Right lobe of liver (tissue), 6 donors: ENCODE measurements at places on chromosomes 2 and 18. TPM values are rescaled to one million over a fixed set of nuclear protein-coding genes. Genes with fewer than 3 reads are reported as not detected.

- no peaks in the 10 kb centered on the region for H3K4me1 ChIP-seq
- H3K27me3 ChIP-seq, result no peaks in the 10 kb centered on the region
- H3K4me3 ChIP-seq, result no peak overlapping the region
- no peak for DNase-seq
Measured at GRCh38 chr2:176494949-176495353, 225.7 kb downstream of the MTX2 start.

- no peaks in the 10 kb centered on the region for H3K27me3 ChIP-seq
- no peak overlapping the region for H3K27ac ChIP-seq
- no peak for DNase-seq
- H3K4me1 ChIP-seq, result no peaks in the 10 kb centered on the region
Measured at GRCh38 chr2:230000118-230000841, 68.4 kb downstream of the SLC16A14 start.

GRCh38 chr2:1670636-1671035 lies 73.7 kb downstream of the PXDN start:
- no peaks in the 10 kb centered on the region for H3K36me3 ChIP-seq
- no peak for DNase-seq
- H3K4me3 ChIP-seq, result no peak overlapping the region
- no peak overlapping the region for H3K27ac ChIP-seq

GRCh38 chr2:102185347-102185746 lies 1.5 kb upstream of the IL1RL2 start:
- H3K4me3 ChIP-seq, result no peak overlapping the region
- H3K4me1 ChIP-seq, result no peaks in the 10 kb centered on the region
- H3K27me3 ChIP-seq, result no peaks in the 10 kb centered on the region
- no peaks in the 10 kb centered on the region for H3K36me3 ChIP-seq
- no peak overlapping the region for H3K27ac ChIP-seq
- DNase-seq, result no peak

DNA sequence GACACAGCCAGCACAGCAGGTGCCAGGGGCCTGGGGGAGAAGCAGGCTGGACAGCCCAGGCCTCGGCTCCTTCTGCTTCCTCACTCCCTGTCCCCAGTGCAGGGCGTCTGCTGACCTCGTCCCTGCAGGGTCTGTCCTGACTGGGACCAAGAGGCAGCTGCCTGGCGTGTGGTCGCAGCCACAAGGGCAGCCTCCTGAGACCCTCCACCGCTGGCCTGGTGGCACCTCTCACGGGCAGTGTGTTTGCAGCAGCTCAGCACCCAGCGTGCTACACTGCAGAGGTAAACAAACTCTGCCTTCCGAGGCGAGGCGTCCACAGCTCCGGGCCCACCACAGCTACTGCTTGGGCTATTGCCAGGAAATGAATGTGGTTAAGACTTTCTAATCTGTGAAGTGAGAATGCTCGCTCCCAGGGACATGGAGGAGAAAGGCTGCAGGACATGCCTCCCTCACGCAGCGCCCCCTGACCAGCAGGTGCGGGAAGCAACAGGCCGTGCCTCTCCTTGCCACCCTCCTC lies 46.1 kb upstream of the HPCAL1 start:
- no peak overlapping the region for H3K4me3 ChIP-seq
- no peak for DNase-seq
- H3K27ac ChIP-seq, result no peak overlapping the region
- H3K36me3 ChIP-seq, result no peaks in the 10 kb centered on the region
- no peaks in the 10 kb centered on the region for H3K4me1 ChIP-seq

- H3K4me1 ChIP-seq, result no peaks in the 10 kb centered on the region
- no peak overlapping the region for H3K27ac ChIP-seq
Measured at GRCh38 chr18:8667846-8668245, 37.5 kb upstream of the MTCL1 start.

DNA sequence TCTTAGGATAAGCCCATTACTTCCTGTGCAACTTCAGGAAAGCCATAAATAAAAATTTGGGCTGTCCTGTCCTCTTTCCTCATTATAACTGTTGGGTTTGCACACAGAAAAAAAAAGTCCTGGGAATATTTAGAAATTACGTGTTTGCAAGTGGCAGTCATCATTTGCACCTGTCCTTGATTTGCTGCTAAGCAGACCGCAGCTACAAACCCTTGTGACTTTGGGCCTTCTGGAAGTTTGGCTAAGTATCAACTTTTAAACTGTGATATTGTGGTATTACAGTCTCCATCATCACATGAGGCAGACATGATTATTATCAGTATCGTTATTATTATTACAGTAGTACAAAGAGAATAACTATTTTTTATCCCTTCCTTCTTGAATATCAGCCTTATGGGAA lies 260.7 kb upstream of the SESTD1 start:
- no peaks in the 10 kb centered on the region for H3K4me1 ChIP-seq
- no peaks in the 10 kb centered on the region for H3K27me3 ChIP-seq
- no peak overlapping the region for H3K4me3 ChIP-seq

GRCh38 chr18:27713738-27714095 lies 463.2 kb downstream of the CDH2 start:
- DNase-seq, result no peak
- no peaks in the 10 kb centered on the region for H3K4me1 ChIP-seq
- no peaks in the 10 kb centered on the region for H3K27me3 ChIP-seq
- H3K4me3 ChIP-seq, result no peak overlapping the region

- H3K4me1 ChIP-seq, result no peaks in the 10 kb centered on the region
- no peaks in the 10 kb centered on the region for H3K36me3 ChIP-seq
- no peak overlapping the region for H3K4me3 ChIP-seq
Measured at GRCh38 chr2:236133410-236134012, 34.7 kb downstream of the GBX2 start.

DNA sequence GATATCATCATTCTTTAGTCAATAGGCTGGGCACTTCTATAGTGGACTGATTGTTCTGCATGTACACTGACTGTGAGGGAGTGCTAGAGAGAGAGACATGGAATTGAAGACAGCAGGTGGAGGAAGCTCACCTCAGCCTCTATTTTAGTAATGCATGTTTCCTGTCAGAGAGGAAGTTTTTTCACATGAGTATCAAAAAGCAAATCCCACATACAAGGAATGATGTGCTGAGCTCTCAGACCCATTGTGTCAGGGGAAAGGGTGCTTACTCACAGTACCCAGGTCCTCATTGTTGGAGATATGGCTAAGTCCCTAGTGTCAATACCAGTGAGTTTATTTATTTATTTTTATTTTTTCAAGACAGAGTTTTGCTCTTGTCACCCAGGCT lies 9.9 kb upstream of the CDK15 start:
- no peak for DNase-seq
- H3K36me3 ChIP-seq, result no peaks in the 10 kb centered on the region

Gene TOGARAM2
- total RNA-seq, result 0.37 TPM

Gene ST6GAL2
- total RNA-seq, result 1.3 TPM

- H3K27me3 ChIP-seq, result no peaks in the 10 kb centered on the region
- DNase-seq, result no peak
- no peaks in the 10 kb centered on the region for H3K4me1 ChIP-seq
- H3K4me3 ChIP-seq, result no peak overlapping the region
Measured at GRCh38 chr2:45352506-45352905, 258.6 kb downstream of the SRBD1 start.

DNA sequence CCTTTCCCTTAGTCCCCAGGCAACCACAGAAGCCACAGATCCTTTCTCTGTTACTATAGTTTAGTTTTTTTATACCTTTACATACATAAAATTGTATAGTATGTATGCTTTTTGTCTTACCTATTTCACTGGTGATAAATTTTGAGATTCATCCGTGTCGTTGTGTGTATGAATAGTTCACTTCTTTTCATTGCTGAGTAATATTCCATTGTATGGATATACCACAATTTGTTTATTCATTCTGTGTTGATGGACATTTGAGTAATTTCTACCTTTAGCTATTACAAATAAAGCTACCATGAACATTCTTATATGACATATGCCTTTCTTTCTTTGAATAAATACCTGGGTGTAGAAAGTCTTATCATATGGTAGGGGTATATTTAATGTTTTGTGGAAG lies 102.8 kb upstream of the CERS6 start:
- H3K27ac ChIP-seq, result no peak overlapping the region
- H3K4me1 ChIP-seq, result no peaks in the 10 kb centered on the region
- H3K36me3 ChIP-seq, result no peaks in the 10 kb centered on the region
- no peak overlapping the region for H3K4me3 ChIP-seq
- H3K27me3 ChIP-seq, result no peaks in the 10 kb centered on the region
- DNase-seq, result no peak

Gene CCDC178
- not detected for total RNA-seq

GRCh38 chr2:75698918-75699317 lies 11.8 kb downstream of the GCFC2 start:
- H3K27me3 ChIP-seq, result no peaks in the 10 kb centered on the region
- no peaks in the 10 kb centered on the region for H3K36me3 ChIP-seq
- H3K4me3 ChIP-seq, result no peak overlapping the region
- no peak for DNase-seq
- no peaks in the 10 kb centered on the region for H3K4me1 ChIP-seq
- no peak overlapping the region for H3K27ac ChIP-seq

DNA sequence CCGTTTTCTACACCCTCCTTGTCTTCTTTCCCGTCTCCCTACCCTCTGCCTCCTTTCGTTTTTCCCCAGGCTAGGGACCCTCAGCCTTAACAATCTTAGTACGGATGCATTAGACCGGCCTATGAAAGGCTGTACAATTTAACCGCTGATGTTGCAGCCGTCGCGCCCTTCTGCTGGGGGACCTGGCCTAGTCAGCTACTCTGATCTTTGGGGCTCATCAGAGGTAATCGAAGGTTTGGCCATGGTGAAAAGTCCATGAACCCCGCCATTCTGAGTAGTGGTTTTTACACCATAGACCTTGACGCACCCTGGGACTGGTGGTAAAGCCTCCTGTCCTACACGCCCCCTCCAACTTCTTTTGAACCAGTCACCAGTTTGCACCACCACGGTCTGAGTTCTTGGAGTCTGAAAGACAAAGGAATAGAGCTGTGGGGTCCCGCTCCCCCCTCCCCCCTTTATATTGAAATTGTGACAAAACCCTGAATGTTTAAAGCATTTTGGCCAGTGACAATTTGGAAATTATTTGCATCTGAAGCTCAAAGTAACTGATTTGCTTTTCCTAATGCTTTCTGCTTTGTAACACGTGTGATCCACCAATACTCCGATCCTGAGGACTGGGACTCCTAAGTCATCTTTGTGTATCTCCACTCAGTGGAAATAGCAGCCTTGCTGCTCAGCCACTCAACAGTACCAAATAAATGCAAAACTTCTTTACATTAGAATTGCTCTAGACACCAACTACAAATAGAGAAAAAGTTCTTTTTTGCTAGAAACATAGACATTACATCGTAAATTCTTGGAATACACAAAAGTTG lies 642 bp upstream of the SRSF7 start:
- H3K27ac ChIP-seq, result peak overlapping the region; percentile 97
- no peak for DNase-seq
- peaks cover 43% of the 10 kb centered on the region for H3K4me1 ChIP-seq
- H3K36me3 ChIP-seq, result peaks cover 19% of the 10 kb centered on the region
- no peaks in the 10 kb centered on the region for H3K27me3 ChIP-seq
- peak overlapping the region; percentile 76 for H3K4me3 ChIP-seq

GRCh38 chr2:96203130-96204028 lies 5.2 kb downstream of the STARD7 start:
- peaks cover 85% of the 10 kb centered on the region for H3K4me1 ChIP-seq
- H3K27ac ChIP-seq, result peak overlapping the region; percentile 39
- DNase-seq, result no peak

DNA sequence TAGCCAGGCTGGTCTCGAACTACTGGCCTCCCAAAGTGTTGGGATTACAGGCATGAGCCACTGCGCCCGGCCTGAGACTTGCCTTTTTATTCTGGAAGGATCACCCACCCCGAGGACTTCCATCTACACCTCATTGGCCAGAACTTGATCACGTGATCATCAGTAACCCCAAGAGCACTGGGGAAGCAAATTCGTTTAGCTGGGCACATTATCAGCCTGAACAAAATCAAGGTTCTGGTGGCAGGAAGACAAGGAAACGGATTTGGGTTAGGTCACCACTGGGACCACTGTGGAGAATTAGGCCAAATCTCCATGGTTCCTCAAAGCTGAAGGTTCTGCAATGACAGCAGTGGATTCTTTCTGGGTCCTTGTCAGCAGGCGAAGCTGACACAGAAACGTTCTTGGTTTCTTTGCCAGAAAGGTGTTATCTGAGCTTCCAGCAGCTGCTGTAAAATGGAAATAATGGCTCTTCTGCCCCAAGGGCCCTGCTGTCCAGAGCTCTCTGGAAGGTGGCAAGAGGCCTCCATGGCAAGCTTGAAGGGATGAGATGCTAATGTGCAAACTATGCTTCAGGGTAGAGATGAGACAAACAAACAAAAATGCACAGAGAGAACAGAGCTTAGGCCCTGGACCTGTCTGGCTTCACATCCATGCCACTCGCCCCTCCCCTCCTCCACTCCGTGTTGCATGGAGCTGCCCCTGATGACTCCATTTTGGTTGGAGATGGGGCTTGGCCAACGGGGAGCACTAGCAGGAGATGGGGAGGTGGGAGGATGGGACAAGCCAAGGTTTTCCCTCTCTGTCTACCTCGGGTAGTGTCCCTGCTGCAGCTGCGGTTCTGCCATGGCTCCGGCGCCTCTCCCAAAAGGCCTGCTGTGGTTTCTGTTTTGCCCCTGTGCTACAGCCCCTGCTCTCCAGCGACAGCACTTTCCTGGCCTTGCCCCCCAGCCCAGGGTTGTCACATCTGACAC lies 28.4 kb downstream of the TMEM177 start:
- no peak for DNase-seq
- H3K27ac ChIP-seq, result no peak overlapping the region
- no peaks in the 10 kb centered on the region for H3K27me3 ChIP-seq
- H3K36me3 ChIP-seq, result no peaks in the 10 kb centered on the region
- no peaks in the 10 kb centered on the region for H3K4me1 ChIP-seq

Gene LCT
- not detected for total RNA-seq

- H3K4me3 ChIP-seq, result peak overlapping the region; percentile 57
- H3K27ac ChIP-seq, result no peak overlapping the region
- no peaks in the 10 kb centered on the region for H3K4me1 ChIP-seq
Measured at GRCh38 chr18:54828986-54829385, 709 bp downstream of the RAB27B start.

Gene MCFD2
- 94.7 TPM for total RNA-seq

Gene KIF3C
- total RNA-seq, result 2.2 TPM

DNA sequence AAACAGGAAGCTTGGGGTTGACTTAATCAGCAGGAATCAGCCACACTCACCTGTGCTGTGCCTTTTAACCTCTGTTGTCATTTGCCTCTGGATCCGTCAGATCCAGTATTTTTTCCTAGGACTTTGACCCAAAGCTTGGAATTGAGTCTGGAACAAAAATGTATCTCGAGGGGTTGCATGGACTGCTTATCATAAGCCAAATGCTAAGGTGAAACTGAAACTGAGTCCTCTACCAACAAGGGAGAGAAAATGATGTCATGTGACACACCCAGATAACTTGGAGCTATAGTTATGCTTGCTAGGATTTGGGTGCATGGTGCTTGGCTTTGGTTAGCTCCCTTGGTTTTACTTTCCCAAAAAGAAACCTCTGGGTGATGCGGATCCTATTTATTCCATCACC lies 2158.6 kb upstream of the PIK3C3 start:
- H3K4me1 ChIP-seq, result no peaks in the 10 kb centered on the region
- no peaks in the 10 kb centered on the region for H3K27me3 ChIP-seq
- H3K4me3 ChIP-seq, result no peak overlapping the region

DNA sequence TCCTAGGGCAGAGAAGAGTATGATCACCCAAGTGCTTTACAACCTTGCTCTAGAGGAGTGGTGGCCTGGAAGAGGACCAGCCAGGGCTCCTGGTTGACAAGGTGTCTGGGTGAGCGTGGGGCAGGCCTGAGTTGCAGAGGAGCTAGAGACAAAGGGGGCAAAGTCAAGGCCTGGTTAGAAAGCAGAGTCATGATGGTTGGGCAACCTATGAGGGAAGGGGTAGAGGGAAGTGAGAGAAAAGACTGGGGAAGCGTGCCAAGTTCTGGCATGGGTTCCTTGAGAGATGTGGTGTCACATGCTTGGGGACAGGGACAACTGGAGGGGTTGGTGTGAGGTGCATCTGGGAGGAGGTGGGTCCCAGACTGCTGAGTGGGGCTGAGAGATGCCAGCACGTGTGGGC lies 13.5 kb downstream of the ZFP36L2 start:
- no peaks in the 10 kb centered on the region for H3K27me3 ChIP-seq
- no peak overlapping the region for H3K4me3 ChIP-seq
- H3K27ac ChIP-seq, result no peak overlapping the region
- peaks cover 3% of the 10 kb centered on the region for H3K4me1 ChIP-seq
